Central memory CD4-positive, alpha-beta T cell (primary cell): ENCODE measurements at places on chromosomes 5 and 9.

- no peak for DNase-seq
Observed at GRCh38 chr5:84014966-84015365, 294.3 kb upstream of the HAPLN1 start.

GRCh38 chr5:101806410-101806809, 489.7 kb downstream of the SLCO4C1 start:
- DNase-seq = no peak

DNA sequence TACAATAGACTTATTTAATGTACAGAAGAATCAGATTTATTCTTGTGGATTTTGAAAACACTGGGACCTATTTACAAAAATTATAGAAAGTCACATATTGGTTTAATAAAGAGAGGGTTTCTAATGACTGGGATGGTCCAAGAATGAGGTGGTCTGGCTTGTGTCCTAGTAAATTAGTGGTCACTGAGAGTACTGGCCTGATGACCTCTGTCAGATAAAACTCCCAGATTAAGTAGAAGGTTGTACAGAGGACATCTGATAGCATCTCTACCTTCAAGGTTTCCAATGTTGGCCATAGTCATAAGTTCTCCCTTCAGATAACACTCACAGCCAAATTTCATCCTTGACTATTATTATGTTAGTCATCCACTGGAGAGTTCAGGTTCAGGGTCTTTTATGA, 692.9 kb downstream of the MTRR start:
- no peak for DNase-seq

DNA sequence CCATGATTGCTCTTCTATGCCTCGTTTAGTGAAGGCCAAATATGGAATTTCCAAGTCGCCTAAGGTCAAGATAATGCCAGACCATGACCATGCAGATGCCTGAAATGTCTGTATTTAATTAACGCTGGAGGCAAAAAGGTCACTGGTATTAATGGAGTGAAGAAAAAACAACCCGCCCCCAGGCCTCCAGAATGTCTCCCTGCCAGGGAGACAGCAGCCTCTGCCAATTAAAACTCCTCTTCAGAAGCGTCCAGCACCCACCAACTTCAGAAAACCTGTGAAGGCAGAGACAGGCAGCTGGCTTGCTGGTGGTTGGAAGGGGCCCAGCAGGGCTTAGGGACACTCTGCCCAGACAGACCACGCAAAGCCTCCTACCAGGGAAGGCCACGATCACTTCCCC, 94.4 kb downstream of the VAV2 start:
- no peak for DNase-seq

GRCh38 chr5:117195076-117195475, 620.5 kb upstream of the SEMA6A start:
- no peak for DNase-seq

DNA sequence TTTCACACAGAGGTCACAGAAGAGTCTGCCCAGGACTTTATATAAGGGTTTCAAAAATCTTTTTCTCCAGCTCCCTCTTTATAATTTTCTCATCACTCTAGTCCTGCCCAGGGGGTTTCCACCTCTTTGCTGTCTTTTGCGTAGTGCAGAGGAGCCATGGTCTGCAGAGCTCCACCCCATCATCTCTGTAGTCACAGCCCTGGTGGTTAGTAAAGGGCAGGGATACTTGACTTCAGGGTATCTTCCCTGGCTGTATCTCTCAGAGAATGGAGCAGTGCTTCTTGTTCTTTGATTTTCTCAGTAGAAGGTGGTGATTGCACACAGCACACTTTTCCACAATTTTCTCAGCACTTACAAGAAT, 900.6 kb upstream of the COX7C start:
- no peak for DNase-seq

DNA sequence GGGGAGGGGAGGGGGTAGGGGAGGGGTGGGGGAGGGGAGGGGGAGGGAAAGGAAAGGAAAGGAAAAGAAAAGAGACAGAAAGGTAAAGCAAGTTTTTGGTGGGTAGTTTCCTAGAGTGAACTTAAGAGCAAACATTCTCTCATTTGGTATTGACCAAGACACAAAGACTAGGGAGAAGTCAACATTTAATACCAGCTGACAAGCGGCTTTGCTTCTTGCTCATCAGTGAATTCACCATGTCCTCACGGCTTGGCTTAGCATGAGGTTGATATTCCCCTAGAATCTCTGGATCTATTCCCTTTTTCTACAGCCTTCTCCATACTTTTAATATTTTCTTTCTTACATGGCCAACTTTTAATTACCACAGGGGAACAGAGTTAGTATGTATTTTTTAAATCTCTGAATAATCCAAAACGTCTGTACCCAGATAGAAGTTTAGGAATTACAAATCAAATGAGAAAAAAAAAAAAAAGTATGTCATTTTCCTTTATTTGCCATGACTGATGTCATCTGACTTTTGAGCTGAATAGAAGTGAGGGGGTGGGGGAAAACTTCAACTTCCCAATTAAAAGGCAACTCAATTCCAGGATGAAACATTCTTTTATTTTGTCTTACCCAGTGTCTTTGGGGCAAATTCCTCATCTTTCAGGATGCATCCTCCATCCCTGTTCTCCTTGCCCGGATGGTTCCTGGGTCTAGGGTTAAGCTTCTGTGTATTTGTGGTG, 40.1 kb upstream of the GLIS3 start:
- DNase-seq = no peak

DNA sequence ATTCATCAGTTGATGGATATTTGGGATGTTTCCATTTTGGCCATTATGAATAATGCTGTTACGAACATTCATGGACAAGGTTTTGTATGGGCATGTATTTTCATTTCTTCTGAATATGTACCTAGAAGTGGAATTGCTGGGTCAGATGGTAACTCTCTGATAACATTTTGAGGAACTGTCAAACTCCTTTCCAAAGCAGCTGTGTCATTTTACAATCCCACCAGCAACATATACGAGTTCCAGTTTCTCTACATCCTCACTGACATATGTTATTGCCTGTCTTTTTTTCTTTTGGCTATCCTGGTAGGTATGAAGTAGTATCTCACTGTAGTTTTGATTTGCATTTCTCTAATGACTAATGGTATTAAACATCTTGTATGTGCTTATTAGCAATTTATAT, 86.7 kb downstream of the PRKACG start:
- DNase-seq = no peak

DNA sequence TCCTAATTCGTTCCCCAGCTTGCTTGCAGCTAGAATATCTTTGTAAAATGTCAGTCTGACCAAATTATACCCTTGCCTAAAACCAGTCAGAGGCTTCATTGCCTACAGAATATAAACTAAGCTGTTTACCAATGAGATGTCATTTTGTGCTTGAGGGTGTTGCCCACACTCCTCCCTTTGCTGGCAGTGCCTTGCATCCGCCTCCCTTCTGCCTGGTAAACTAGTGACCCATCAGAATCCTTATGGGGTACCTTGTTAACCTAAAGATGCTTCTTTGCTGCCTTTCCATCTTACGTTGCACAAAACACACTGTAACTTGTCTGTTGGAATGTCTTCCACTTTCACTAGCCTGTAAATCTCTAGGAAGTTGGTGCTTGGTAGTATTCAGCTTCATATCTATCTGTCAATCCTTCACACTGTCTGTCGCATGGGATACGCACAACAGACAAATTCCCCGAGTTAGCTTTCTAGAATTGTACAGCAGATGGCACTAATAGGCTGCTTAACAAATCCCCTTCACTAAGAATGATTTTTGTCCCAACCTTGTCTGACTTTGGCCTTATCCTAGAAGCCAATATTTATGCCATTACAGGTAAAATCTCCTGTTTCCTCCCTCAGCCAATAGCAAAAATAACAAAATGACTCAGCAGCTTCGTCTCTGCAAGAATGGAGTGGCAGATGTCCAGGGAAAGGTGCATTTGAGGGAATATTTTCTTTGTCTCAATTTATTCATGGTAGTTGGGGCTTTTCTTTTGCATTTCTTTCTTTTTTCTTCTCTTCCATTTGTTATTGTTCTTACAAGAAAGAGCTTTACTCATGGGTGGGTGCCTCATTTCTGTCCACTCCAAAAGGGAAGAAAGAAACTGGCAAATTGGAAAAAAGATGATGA, 3.0 kb downstream of the NUDT2 start:
- no peak for DNase-seq

- DNase-seq = peak; percentile 40
Observed at GRCh38 chr9:34985311-34985899, 4.1 kb upstream of the DNAJB5 start.
